ENCODE measurements at places on chromosomes 2 and 18. TPM values are rescaled to one million over a fixed set of nuclear protein-coding genes. Genes with fewer than 3 reads are reported as not detected.
A peak's percentile ranks its signal among the peaks of the same experiment; 100 is the strongest.

- peak; percentile 40 for DNase-seq
These were observed 92.1 kb downstream of the TMEM18 start for GRCh38 chr2:584863-585823.

The ABCG8 gene
- not detected for total RNA-seq

The GDF7 gene
- not detected for total RNA-seq

The EIPR1 gene
- total RNA-seq: 34.5 TPM

DNA sequence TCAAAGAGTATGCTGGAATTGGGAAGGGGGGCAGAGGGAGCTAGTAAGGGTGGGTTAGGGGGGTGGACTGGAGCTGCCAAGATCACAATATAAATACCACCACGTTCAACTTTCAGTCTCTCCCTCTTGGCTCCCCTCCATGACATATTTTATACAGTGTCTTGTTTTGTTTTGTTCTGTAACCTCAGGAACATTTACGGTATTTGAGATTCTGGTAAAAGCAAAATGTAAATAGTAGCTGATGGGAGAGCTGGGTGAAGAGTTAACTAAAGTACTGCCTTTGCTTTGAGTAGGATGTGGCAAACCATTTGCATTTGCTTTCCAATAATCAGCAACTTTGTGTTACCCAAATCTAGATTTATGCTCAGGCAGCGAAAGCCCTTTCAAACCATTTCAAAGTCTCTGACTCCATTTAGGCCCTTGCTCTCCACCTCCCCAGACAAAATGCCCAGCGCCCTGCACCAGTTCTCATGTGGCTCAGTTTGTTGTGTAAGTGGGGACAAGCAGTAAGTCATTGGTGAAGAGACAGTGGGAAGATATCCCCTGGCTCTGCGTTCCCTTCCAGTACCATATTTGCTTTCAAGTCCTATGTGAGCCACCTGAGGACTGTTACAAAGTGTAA, 17.4 kb downstream of the IRS1 start:
- no peak for DNase-seq

DNA sequence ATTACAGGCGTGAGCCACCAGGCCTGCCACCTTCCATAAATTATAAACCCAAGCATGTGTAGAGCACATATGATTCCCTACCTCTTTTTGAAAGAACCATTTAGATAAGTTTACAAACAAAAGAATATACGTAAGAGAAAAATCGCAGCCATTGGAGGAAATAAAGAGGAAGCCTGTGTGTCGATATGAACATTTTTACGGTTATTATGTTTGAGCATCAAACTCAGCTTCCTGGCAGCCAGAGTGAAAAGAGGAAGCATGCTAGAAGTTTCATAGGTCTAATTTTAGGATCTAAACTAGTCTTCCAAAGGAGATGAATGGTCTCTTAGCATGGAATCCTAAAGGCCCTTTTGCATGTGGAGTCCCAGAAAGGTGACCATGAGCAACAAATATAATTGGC, 104.3 kb downstream of the PLB1 start:
- DNase-seq: no peak

The POTEI gene
- total RNA-seq: not detected

DNA sequence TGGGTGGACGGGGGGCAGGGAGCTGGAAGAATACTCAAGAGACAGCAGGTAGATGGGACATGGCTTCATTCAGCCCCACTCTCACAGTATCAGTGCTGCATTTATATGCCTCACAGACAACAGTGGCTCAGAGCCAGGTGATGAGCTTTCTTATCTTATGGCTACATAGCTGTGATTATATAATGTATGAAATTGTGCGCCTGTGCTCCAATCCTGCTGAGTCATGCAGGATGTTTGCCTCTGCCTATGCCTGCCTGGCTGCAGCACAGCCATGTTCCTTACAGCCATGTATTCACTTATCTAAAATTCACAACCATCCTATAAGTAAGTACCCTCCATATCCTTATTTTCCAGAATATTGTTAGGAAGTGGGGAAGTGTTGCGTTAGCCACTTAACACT, 37.7 kb upstream of the RNF103 start:
- peak; percentile 4 for DNase-seq

GRCh38 chr2:14720319-14720718, 87.8 kb downstream of the LRATD1 start:
- DNase-seq: no peak

DNA sequence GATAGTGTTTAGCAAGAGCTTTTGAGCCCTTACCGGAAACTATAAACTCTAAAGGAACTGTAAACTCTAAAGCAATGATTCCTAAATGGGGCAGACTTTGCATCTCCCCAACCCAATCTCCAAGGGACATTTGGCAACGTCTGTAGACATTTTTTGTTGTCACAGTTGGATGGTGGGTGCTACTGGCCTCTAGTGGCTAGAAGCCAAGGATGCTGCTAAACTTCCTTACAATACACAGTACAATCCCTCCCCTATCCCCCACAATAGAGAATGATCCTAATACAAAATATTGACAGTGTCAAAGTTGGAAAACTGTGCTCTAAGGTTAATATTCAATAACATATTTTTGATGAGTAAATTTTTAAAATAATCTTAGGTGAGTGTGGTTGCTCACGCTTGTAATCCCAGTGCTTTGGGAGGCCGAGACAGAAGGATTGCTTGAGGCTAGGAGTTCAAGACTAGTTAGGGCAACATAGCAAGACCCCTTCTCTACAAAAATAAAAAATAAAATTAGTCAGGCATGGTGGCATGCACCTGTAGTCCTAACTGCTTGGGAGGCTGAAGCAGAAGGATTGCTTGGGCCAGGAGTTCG, 66.7 kb downstream of the PTPN4 start:
- DNase-seq: peak; percentile 30
